ENCODE measurements at places on chromosomes 6 and 20. TPM values are rescaled to one million over a fixed set of nuclear protein-coding genes. Genes with fewer than 3 reads are reported as not detected.
A peak's percentile ranks its signal among the peaks of the same experiment; 100 is the strongest.

The FERMT1 gene
- not detected for total RNA-seq

The HAO1 gene
- not detected for total RNA-seq

The NR2E1 gene
- total RNA-seq: not detected

The SLC16A10 gene
- total RNA-seq: 3.2 TPM

The RPP40 gene
- 5.8 TPM for total RNA-seq

The WFDC10B gene
- total RNA-seq: not detected

The GGTLC1 gene
- not detected for total RNA-seq

The OPRL1 gene
- total RNA-seq: 1.6 TPM

- no peak for DNase-seq
- H3K4me3 ChIP-seq: peak overlapping the region; percentile 14
- H3K4me1 ChIP-seq: peaks cover 45% of the 10 kb centered on the region
- peaks cover 37% of the 10 kb centered on the region for H3K36me3 ChIP-seq
Measured at GRCh38 chr6:139370283-139370998, 4.0 kb downstream of the CITED2 start.

GRCh38 chr6:163188746-163189145, 225.8 kb upstream of the QKI start:
- H3K27ac ChIP-seq: no peak overlapping the region
- H3K36me3 ChIP-seq: no peaks in the 10 kb centered on the region
- no peaks in the 10 kb centered on the region for H3K4me1 ChIP-seq
- no peak for DNase-seq
- no peak overlapping the region for H3K4me3 ChIP-seq
- peaks cover 2% of the 10 kb centered on the region for H3K27me3 ChIP-seq

DNA sequence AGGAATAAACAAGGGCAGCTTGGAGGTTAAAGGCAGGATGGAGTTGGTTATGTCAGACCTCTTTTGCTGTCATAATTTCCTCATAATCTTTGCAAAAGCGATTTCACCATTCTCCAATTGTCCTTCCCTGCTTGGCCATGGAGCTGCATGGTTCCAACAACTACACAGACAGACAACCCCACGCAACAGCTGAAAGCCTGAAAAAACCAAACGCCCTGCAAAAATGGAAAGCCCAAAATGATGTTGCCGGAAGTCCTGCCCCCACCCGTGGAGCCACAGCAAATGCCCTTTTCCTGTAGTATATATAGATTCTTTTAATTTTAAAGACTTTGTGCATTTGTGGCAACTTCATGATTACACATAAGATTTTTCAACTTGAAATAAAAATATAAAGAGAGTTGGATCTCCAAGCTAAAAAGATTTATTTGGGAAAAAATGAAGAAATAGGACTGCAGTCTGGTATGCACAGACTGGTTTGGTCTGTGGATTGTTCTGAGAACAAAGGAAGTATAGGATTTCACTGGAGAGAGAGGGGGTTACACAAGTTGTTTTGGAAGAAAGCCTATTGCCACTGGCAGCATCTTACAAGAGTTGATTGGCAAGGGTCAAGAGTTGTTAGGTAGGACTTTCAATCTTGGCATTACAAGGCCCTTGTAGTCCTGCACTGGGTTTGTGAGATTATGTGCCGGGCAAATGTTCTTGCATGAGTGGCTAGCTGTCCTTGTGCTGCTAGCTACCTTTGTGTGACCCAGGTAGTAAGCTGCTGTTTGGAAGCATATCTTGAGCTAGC, 190.0 kb downstream of the C6orf118 start:
- no peak overlapping the region for H3K27ac ChIP-seq
- no peaks in the 10 kb centered on the region for H3K4me1 ChIP-seq
- H3K36me3 ChIP-seq: no peaks in the 10 kb centered on the region
- H3K27me3 ChIP-seq: no peaks in the 10 kb centered on the region
- no peak for DNase-seq

- no peak overlapping the region for H3K27ac ChIP-seq
- H3K36me3 ChIP-seq: no peaks in the 10 kb centered on the region
- no peak for DNase-seq
- no peaks in the 10 kb centered on the region for H3K4me1 ChIP-seq
Measured at GRCh38 chr6:7424967-7425807, 35.6 kb downstream of the RIOK1 start.

- no peak overlapping the region for H3K4me3 ChIP-seq
- H3K27me3 ChIP-seq: peaks cover 3% of the 10 kb centered on the region
- DNase-seq: peak; percentile 63
- no peak overlapping the region for H3K27ac ChIP-seq
- H3K36me3 ChIP-seq: no peaks in the 10 kb centered on the region
Measured at GRCh38 chr6:2738373-2738979, 12.2 kb downstream of the MYLK4 start.

DNA sequence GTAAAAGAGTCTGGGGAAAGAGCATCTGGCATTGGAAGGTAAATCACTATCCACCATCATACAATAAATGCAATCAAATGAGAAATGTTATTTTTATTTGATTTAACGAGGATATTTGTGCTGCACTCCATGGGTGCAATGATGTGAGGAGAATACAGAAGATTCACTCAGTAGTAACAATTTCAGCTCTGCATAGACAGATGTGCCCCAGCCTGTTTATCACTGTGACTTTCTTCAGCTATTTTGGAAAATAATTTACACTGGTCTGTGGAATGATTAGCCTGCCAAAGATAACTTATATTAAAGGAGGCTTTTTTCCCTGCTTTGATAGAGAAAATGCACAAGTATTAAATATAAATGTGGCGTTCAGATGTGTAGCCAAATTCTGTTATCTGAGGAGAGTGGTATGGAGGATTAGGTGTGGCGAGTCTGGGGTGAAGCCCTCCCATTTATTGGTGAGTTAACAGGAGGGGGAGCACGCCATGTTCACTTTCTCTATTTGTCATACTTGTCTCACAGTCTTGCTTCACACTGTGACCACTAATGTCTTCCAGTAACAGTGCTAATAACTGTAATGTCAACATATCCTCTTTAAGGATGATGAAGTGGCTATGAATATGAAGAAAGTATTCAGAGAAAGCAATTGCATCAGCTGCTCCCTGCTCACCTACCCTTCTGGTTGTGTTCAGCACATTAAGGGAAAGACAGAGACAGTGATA, 645.6 kb downstream of the MMUT start:
- H3K27me3 ChIP-seq: no peaks in the 10 kb centered on the region
- DNase-seq: no peak
- H3K4me1 ChIP-seq: no peaks in the 10 kb centered on the region

- no peak overlapping the region for H3K4me3 ChIP-seq
- H3K27me3 ChIP-seq: peaks cover 15% of the 10 kb centered on the region
- no peaks in the 10 kb centered on the region for H3K4me1 ChIP-seq
- H3K27ac ChIP-seq: no peak overlapping the region
Measured at GRCh38 chr6:79756496-79756895, 125.4 kb downstream of the SH3BGRL2 start.

- peaks cover 5% of the 10 kb centered on the region for H3K27me3 ChIP-seq
- H3K36me3 ChIP-seq: peaks cover 6% of the 10 kb centered on the region
Measured at GRCh38 chr6:156741287-156742073, 35.7 kb upstream of the ARID1B start.

GRCh38 chr6:16257999-16258708, 19.8 kb downstream of the GMPR start:
- H3K4me1 ChIP-seq: no peaks in the 10 kb centered on the region
- DNase-seq: no peak
- H3K27me3 ChIP-seq: no peaks in the 10 kb centered on the region
- no peaks in the 10 kb centered on the region for H3K36me3 ChIP-seq
- H3K27ac ChIP-seq: no peak overlapping the region
- H3K4me3 ChIP-seq: no peak overlapping the region

GRCh38 chr6:168596344-168596743, 155.4 kb downstream of the SMOC2 start:
- no peaks in the 10 kb centered on the region for H3K4me1 ChIP-seq
- H3K36me3 ChIP-seq: no peaks in the 10 kb centered on the region
- no peaks in the 10 kb centered on the region for H3K27me3 ChIP-seq
- no peak for DNase-seq
- H3K4me3 ChIP-seq: no peak overlapping the region

DNA sequence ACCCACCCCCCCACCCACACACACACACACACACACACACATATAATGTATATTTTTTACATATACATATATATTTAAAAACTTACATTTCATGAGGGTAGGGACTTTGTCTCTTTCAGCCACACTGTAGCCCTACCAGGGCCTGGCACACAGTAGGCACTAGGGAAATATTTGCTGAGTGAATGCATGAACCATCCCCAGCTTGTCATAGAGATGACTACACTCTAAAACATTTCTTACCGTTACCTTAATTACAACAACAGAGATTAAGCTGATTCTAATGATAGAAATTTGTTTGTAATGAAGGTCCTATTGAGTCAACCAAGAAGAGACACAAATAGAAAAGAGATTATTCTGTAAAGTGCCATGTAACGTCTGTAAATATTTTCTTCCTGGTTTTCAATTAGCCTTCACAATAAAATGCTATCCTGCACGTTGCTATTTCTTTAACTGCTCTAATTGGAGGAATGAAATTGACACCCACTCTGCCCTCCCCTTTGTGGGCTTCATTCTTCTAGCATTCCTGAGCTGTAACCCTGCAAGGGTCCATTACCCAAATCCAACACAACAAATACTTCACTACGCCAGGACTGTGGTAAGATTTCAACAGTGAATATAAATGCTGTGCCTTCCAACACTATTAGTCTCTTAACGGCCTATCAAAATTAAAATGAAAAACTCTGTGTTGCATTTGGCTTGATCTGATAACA, 30.8 kb downstream of the SIM1 start:
- no peak overlapping the region for H3K27ac ChIP-seq
- H3K4me1 ChIP-seq: no peaks in the 10 kb centered on the region
- peaks cover 19% of the 10 kb centered on the region for H3K27me3 ChIP-seq
- H3K36me3 ChIP-seq: no peaks in the 10 kb centered on the region

GRCh38 chr20:16434062-16434664, 139.1 kb downstream of the KIF16B start:
- H3K27ac ChIP-seq: no peak overlapping the region
- peak; percentile 38 for DNase-seq
- H3K36me3 ChIP-seq: peaks cover 4% of the 10 kb centered on the region

GRCh38 chr6:83893024-83893423, 33.5 kb downstream of the CYB5R4 start:
- no peak overlapping the region for H3K4me3 ChIP-seq
- H3K4me1 ChIP-seq: no peaks in the 10 kb centered on the region
- DNase-seq: no peak
- H3K27me3 ChIP-seq: no peaks in the 10 kb centered on the region

DNA sequence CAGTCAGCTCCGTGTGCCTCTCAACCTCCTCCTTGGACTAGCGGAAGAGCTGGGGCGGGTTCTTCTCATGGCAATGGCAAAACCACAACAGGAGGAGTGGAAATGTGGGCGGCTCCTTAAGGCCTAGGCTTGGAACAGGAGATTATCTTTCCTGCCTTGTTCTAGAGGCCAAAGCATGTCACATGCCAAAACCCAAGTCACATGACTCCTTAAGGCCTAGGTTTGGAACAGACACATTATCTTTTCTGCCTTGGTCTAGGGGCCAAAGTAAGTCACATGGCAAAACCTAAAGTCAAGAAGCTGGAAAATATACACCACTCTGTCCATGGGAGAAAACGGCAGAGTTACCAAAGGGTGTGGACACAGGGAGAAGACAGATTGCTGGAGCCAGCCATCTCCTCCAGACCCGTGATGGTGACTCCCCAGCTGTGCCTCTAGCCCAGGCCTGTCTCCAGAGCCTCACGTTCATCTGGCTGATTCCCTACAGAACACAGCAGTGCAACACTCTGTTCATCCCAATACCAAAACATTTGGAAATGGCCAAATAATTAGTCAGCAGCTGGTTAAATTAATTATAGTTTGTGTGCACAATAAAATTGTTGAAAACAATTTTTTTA, 34.2 kb downstream of the ANKRD60 start:
- no peaks in the 10 kb centered on the region for H3K4me1 ChIP-seq
- peaks cover 3% of the 10 kb centered on the region for H3K27me3 ChIP-seq
- no peak for DNase-seq

GRCh38 chr6:63730311-63730710, 94.7 kb downstream of the PHF3 start:
- no peak overlapping the region for H3K4me3 ChIP-seq
- no peaks in the 10 kb centered on the region for H3K4me1 ChIP-seq
- H3K36me3 ChIP-seq: no peaks in the 10 kb centered on the region
- H3K27me3 ChIP-seq: no peaks in the 10 kb centered on the region
- no peak overlapping the region for H3K27ac ChIP-seq
- no peak for DNase-seq

All from activated CD4-positive, alpha-beta T cell treated with anti-CD3 and anti-CD28 coated beads, Interleukin-2, amount 10 ng/mL, durations not matched to agents 7 days and 5 days (primary cell).